Caki2 (cell line): ENCODE measurements at places on chromosomes 16 and 17.

DNA sequence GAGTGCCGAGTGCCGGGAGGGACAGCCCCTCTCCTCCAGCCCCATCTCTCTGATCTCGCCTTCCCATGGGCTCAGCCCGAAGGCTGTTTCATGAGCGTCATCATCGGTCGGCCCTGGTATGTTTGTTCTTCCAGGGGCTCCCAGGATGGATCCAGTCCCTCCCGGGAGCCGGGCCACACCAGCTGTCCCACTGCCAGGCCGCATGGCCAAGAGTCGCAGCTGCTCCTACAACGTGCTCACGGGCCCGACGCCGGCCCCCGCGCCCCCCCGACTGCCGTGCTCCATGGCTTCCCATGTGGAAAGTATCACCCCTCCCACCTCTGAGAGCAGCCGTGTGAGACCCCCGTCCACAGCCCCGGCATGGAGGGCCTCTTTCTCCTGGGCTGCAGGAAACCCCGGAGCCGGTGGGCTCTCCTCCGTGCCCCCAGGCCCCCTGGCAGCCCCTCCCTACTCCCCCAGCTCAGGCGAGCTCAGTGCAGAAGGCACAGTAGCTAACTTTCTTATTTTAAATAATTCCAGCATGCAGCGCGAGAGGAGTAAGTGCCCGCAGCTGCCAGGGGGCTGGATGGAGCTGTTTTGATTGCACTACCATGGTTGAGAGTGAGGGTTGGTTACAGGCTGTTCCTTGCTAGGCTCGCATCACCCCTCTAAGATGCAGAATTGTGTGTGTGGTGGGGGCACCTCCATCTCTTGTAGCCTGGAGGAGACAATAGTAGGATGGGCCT, 26.6 kb upstream of the GSE1 start:
- DNase-seq: no peak

- DNase-seq: no peak
These were observed 17.3 kb downstream of the GPR139 start for GRCh38 chr16:20056436-20056835.

GRCh38 chr16:55640701-55641327, 15.0 kb upstream of the SLC6A2 start:
- DNase-seq: no peak

GRCh38 chr17:81803728-81804558, at the start of gene GCGR:
Gene GCGR, plus strand, starts transcription at chr17:81804150. Its CDS starts 4,869 bp downstream, at chr17:81809019.
- DNase-seq: no peak

GRCh38 chr17:57626520-57627210, 118.4 kb downstream of the CCDC182 start:
- no peak for DNase-seq

DNA sequence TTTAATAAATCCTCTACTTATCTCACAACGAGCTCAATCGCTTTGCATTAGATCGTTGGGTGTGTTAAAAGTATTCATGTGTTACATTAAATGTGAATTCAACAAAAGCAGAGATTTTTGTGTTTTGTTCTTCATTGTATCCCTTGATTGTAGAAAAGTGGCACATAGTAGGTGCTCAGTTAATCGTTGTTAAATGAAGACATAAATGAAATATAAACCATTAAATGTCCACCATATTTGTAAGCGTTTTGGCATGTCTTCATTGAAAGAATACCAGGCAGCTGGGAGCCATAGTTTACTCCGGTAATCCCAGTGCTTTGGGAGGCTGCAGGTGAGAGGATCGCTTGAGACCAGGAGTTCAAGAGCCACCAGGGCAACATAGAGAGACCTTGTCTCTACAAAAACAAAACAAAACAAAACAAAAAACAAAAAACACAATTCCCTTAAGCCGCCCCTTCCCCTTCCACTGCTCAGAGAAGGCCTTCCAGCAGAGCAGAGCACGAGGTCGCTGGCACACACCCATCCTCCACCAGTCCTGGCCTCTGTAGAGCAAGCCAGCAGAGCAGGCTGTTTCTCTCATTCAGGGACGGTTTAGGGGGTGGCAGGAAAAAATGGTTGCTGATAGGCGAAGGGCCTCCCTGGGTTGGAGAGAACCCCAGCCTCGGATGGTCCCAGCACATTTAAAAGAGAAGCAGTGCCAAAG, 673 bp upstream of the CHD9 start:
- DNase-seq: no peak

DNA sequence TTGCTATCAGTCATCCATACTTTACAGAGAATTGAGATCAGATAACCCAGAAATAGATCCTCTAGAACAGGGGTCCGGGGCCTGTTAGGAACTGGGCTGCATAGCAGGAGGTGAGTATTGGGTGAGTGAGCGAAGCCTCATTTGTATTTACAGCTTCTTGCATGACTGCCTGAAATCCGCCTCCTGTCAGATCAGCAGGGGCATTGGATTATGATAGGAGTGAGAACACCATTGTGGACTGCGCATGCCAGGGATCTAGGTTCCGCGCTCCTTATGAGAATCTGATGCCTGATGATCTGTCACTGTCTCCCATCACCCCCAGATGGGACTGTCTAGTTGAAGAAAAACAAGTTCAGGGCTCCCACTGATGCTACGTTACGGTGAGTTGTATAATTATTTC, 13.0 kb upstream of the SCIMP start:
- no peak for DNase-seq

GRCh38 chr17:28993645-28994426, 12.0 kb downstream of the SEZ6 start:
- DNase-seq: no peak

DNA sequence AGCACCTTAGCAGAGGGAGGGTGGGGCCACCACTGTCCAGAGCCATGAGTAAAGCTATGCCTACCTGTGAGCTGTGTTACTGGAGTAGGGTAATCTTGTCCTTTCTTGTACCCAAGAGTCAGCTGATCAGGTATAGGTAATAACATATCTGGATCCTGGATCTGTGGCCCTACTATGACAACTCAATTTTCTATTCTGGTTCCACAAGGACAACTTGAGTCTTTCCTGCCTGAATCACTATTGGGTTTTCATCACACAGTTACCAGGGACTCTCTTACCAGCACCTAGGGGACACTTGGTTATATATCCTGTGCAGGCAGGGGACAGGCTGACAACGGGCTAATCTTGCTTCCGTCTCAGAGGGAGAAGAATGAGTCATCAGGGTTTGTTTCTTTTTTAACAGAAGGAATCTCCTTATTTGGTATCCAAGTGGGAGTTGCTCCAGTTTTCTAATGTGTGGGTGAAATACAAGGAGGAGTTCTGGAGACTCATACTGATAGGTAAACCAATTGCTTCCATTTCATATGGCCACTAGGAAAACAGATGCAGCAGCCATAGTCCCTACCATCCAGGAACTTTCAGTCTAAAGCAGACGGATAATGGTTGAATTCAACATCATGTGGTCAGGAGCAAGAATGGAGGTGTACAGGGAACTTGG, 6.8 kb downstream of the ZNF267 start:
- peak; percentile 94 for DNase-seq

GRCh38 chr17:49727380-49727779, 19.6 kb upstream of the SLC35B1 start:
- DNase-seq: no peak

DNA sequence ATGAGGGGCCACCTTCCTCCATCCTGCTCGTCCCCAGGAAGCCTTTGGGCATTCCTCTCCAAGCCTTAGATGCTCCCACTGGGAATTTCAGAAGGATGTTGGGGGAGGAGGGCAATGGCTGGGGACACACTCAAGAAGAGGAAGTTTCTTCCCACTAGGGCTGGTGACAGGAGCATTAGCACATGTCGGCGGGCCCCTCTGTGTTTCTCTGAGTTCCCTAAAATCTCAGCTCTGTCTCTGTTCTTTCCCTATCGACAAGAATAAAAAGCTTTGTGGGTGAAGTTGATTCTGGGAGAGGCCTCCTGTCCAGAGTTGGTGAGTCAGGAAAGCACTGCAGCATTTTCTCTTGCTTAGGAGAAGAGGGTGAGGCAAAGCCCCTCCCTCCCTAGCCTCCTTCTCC, 19.7 kb upstream of the C17orf107 start:
- DNase-seq: no peak

- DNase-seq: peak; percentile 33
These were observed 30.8 kb downstream of the FOXL1 start for GRCh38 chr16:86609115-86609514.

GRCh38 chr17:14201988-14202380, 34.7 kb downstream of the CDRT15 start:
- DNase-seq: no peak

DNA sequence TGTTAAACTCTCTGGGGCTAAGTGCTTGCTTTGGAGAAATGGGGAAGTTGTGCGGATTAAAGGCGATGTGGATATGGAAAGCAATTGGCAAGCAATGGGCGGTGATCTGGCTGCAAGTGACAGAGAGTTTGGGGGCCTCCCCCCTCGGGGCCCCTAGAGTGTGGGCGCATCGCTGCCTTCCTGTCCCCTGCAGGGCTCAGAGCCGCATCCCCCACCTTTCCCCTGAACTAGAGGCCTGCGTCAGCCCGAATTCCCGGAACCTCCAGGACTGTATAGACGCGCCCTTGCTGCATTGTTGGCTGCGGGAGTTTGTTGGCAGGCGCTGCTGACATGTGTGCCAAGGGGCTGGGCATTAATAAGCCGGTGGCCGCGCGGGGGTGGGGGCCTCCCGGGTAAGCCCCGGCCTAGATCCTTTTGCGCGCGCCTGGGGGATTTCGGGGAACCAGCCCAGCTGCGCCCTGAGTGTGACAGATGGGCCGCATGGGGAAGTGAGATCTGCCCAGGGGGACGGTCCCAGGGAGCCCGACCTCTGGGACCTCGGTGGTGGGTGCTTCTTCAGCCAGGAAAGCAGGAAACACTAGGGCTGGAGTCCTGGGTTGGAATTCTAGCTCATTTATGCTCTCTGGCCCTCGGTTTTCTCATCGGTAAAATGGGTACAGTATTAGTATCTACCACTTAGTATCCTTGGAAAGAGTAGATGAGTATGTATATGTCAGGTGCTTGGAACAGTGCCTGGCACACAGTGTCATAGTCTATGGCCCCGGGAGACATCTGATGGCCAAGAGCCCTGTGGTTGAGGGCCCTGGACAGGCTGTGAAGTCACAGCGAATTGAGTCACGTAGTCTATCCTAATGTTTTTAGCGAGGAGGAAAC, 1.0 kb downstream of the EEF2K start:
- peak; percentile 66 for DNase-seq

GRCh38 chr16:88343271-88343791, 39.4 kb upstream of the ZNF469 start:
- DNase-seq: no peak

DNA sequence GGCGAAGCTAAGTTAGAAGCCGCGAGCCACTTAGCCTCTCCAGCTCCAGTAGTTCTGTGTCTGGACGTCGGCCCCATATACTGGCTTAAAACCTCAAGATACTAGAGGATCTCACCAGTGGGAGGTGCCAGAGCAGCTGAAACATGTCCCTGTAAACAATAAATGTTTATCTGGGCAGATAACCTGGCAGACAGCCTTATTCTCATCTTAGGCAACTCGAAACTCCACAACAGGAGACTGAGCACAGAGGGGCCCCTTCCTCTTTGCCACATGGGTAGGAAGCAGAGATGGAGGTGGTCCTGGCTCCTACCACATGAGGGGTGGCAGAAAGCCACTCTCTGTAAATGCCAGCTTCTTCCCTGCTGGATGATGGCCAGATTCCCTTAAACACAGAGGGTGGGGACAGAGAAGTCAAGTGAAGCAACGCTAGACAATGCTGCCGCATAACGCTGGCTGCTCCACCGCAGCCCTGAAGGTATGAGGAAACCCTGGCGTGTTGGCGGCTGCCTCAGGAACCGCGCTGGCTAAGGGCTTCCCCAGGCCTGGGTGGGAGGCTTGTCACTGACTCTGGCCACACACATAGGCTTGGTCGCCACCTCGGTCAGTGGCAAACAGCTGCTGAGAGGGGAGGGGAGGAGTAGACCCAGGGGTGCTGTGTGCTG, 67.9 kb downstream of the HIC1 start:
- peak; percentile 70 for DNase-seq

- DNase-seq: no peak
These were observed at the start of gene COPZ2 for GRCh38 chr17:48037036-48037837. Gene COPZ2, minus strand, starts transcription at chr17:48037797. Its CDS starts 20 bp downstream, at chr17:48037777.

DNA sequence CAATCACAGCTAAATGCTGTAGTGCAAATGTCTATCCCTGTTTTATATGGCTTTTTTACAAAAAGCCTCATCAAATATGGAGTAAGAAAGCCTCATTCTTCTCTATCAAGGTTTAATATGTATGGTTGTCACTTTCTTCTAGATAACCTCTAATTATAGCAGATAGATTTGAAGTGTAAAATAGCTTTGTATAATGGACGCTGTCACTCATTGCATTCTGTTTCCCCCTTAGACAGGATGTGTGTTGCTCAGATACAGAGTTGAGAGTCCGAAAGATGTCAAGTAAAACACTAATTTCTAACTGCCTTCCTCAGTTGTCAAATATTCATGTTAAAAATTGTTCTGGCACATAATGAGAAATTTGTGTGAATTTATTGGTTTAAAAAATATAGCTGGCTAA, 88.0 kb downstream of the NLK start:
- DNase-seq: no peak

DNA sequence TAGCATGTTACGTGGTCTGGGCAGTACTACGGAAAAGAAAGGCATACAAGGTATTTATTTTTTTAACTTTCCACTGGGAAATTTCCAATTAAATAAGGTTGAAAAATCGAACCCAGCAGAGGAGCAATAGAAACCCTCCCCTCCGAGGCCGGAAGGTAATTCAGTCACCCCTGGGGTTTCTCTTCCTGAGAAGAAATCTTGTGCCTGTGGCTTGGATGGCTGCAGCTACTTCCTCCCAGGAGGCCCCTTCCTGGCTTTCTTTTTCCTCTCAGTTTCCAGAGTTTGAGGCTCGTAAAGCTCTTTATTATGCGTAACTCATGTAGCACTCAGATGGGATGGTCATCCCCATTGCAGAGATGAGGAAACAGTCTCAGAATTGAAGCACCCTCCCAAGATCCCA, 140.3 kb downstream of the ASIC2 start:
- DNase-seq: no peak

GRCh38 chr16:84712801-84713775, 13.3 kb downstream of the USP10 start:
- DNase-seq: peak; percentile 25

DNA sequence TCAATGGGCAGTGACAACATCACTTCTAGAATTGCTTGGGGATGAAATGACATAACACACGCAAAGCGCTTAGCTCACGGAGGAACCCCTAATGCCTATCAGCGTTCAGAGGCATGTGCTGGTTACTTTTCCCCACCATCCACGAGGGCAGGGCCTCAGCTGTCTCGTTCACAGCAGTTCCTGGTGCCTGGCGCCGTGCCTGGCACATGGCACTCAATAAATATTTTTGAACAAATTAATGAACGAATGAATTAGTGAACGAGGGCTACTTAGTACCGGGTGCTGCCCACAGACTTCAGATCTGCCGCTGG, 14.1 kb upstream of the CIBAR2 start:
- no peak for DNase-seq
